Activated CD4-positive, alpha-beta T cell treated with anti-CD3 and anti-CD28 coated beads, Interleukin-2, amount 50 U/mL, for 24 hours (primary cell): ENCODE measurements at places on chromosomes 11 and 22.

DNA sequence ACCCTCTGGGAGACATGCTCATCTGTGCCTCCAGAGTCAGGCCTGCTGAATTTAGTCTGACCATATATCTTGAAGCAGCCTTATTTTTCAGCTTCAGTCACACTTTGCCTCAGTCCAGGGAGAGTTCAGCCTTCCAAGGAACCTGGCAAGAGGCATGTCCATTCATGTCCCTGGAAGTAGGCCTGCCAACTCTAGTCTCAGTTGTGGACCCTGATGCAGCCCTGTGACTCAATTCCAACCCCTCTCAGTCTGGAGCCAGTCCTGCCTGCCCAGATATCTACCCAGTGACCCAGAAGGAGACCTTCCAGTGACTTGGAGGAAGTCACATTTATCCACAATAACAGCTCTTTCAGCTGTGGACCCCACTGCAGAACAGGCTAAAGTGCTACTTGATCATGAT, 566.6 kb downstream of the TMEM135 start:
- no peak for DNase-seq

GRCh38 chr11:95443386-95443785, 212.4 kb upstream of the SESN3 start:
- DNase-seq, result no peak

DNA sequence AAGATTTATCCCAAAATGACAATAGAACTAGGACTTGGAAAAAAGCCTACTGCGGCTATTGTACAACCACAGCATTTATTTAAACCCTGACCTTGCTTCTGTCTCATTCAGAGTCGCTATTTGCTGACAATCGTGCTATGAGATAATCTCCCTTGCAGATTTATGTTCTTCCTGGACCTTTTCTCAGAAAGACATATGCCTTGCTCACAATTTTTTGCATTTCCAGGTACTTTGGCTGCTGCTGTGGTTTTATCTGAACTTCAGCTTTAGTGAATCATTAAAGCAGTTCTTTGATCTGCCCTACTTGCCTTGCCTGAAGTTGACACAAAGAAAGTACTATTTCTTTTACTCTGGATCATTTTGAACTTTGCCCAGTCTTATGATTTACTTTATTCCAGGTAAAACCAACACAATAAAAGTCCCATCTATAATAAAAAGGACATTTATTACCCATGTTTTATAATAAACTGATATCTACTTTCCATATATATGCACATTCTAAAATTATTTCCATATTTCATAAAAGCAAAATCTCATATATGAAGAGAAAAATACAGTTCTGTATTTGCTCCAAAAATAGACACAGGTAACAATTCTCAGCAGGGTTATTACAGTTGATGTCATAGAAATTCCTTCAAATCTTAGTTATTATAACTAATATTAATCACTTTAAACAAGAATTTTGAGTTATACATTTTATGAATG, 63.4 kb upstream of the CARD18 start:
- no peak for DNase-seq

DNA sequence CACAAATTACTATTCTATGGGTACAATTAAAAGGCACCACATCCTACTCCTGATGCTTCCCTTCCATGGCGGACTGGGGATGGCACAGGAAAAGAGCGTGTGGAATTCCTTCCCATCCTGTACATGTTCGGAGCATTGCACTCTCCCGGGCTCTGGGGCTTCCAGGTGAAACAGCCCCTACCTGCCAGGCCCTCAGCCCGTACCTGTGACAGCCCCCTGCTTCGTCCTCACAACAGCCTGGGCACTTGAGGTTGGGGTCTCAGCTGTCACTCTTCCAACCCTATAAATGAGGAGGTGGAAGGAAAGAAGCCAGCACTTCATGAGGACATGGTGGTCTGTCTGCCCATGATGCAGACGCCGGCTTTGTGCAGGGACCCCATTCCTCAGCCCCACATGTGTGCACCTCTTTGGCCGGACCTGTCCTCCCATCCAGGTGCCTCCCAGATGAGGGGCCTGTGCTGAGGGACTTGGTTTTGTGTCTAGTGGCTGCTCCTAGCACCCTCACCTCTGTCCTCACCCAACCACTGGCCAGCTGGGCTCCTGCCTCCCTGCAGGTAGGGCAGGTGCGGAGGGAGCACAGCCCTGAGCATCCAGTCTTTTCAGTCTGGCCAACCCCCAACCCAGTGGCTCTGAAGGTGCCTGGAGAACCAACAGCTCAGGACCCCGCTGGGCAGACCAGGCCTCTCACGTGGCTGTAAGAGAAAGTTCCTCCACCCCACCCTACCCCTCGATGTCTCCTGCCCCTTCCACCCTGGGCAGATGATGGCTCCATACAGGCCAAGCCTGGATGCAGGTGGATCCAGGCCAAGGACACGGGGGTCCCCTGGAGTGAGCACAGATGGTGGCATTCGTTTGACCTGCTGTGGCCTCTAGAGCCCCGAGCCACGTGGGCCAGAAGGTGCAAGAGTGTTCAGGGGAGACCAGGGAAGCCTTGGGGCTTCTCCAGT, 23.4 kb upstream of the WNT7B start:
- DNase-seq, result no peak

GRCh38 chr22:22872722-22873708, 14.6 kb upstream of the IGLL5 start:
- no peak for DNase-seq

DNA sequence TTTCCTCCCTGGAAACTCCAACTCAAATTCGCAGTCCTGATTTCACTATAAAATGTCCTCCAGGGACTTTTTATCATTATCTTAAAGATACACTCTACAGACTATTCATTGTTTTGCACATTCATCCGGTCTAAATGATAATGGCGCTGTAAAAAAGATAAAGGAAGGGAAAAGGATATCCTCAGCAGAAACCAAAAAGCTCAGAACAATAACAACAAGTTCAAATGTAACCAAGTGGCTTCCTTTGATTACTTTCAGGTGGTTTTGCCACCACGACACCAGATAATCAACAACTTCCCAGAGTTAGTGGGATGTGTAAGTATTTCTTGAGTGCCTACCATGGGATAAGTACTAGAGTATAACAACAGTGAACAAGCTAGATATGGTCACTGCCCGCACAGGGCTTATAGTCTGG, 26.3 kb downstream of the PRCP start:
- no peak for DNase-seq

DNA sequence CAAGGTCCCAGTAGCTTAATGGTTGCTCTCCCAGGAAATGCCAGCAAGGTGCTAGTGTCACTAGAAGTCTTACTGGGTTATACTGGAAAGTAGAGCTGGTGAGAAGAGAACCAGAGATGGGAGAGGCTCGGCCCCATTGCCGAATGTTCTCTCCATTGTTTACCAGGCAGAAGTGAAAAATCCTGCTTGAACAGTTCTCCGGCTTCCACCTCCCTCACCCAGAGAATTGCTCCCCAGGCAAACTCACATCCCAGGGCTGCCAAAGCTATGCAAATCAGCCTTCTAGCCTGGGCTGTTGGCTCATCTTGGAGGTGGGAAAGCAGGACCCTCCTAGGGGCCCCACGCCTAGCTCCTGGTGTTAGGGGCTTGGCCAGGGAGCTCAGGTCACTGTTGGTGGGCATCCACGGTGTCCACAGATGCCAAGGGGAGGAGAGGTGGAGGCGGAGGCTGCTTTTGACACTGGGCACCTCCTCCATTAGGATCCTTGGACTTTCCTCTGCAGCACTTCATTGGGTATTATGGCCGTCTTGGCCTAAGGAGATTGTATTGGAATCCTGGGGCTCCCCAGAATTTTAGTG, 20.1 kb downstream of the POU2F3 start:
- DNase-seq, result no peak

- no peak for DNase-seq
Measured at GRCh38 chr22:43826142-43827002, 14.3 kb upstream of the EFCAB6 start.

- DNase-seq, result no peak
Measured at GRCh38 chr11:84142411-84142810, 856.2 kb upstream of the CCDC90B start.

DNA sequence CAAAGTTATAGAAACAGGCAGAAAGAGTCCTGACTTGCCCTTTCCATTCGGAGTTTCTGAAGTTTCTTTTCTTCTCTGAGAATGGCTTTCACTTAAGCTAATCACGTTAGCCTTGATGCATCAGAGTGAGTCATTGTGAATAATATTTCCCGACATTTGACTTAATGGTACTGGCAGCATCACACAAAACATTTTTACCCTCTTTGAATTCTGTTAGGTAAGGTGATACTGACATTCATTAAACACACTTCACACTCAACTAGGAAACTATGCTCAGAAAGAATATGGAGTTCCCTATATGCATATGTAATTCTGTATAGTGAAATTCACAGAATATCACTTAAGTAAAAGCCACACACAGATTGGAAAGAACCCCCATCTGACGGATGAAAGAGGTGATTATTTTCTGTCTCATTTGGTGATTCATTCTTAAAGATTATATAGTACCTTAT, 120.8 kb upstream of the ARHGAP20 start:
- DNase-seq, result no peak

DNA sequence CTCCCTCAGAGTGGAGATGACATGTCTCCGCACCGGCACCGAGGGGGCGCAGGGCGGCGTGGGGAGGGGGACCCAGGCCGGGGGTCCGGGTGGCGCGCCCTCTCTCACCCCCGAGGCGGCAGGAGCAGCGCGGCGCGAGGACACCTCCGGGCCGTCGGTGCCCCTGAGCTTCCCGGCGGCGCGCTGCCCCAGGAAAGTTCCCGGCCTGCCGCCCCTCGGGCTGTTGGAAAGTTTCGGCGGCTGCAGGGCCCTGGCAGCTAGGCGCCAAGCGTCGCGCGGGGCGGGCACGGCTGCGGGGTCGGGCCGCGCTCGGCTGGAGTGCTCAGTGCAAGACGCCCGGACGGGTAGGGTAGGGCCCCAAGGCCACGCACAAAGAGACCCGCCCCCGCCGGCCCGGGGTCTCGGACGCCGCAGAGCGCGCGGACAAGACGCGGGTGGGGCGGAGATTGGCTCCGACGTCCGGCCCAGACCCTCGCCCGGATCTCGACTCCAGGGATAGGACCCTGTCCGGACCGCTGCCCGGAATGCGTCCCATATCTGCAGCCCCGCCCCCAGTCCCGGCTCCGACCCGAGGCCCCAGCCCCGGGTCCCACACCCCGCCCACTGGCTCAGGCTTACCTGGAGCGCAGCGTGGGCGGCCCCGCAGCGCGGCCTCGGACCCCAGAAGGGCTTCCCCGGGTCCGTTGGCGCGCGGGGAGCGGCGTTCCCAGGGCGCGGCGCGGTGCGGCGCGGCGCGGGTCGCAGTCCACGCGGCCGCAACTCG, 471 bp downstream of the ARVCF start:
- no peak for DNase-seq

DNA sequence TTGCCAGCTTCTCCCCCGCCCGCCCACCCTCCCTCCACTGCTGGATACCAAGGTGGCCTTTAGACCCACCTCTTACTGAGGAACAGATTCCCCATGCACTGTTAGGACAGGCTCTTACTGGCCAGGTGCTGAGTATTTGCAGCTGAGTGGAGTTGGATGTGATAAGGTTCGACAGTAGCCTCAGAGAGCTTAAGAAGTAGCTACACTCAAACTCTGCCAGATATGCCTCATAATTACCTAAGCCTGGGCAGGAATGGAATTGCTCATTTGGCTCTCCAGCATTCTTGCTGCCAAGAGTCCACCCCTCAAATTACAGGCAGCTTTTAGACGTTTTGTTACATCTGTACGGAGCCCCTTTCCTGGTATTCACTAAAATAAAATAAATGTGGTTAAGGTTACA, 9.6 kb downstream of the FAM181B start:
- DNase-seq, result no peak

GRCh38 chr11:47518212-47518964, 34.5 kb downstream of the CELF1 start:
- no peak for DNase-seq

GRCh38 chr11:33956611-33957010, 64.7 kb upstream of the LMO2 start:
- DNase-seq, result no peak

GRCh38 chr11:34604145-34604544, 16.7 kb upstream of the EHF start:
- DNase-seq, result no peak

- DNase-seq, result no peak
Measured at GRCh38 chr11:19646308-19646707, 66.3 kb upstream of the NAV2 start.

DNA sequence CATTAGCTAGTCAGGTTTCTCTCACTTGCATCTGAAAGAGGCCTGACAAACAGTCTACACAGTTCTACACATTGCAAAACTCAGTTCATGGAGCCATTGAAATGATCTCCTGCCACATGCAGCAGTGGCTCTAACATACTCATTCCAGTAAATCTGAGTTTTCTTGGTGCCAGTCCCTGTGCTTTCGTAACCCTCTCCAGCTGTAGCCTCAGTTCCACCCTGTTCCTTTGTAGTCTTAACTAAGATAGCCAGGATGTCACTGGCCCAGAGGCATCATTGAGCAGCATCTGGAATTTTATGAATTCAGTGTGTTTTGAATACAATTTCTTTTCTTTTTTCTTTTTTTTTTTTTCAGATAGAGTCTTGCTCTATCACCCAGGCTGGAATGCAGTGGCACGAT, 37.4 kb upstream of the ZBED5 start:
- no peak for DNase-seq

DNA sequence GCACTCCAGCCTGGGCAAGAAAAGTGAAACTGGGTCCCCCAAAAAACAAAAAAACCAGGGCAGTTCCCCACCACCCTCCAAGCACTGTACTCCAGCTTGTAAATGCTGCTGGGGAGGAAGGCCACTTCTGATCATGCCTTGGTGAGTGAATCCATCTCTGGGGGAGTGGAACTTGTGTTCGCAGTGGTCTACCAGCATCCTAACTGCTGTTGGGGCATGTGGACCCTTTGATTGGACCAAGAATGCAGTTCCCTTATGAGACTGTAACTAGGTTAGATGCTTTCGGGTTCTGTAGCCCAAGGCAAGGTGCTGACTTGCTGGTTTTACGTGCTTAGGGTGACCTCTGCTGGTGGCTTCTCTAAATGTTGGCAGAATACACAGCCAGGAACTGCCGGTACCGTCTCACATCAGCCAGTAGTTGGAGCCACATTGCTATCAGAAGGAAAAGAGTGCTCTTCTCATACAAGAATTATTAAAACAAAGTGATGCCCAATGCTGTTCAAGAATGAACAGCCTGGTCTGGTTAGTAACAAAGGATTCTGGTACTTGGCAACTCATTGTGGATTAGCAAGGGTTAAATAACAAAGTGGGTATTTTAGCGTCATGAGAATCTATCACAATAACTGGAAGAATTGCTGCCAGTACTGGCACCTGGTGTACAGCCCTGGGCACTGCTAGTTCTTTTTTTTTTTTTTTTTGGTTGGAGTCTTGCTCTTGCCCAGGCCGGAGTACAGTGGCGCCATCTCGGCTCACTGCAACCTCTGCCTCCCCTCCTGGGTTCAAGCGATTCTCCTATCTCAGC, 13.0 kb downstream of the EIF1AD start:
- peak; percentile 74 for DNase-seq

- no peak for DNase-seq
Measured at GRCh38 chr22:50529897-50530579, at the start of gene TYMP. TYMP (minus strand) TSS chr22:50530012; CDS start chr22:50529709, 303 bp downstream.
